ENCODE measurements at places on chromosomes 2 and 18.

DNA sequence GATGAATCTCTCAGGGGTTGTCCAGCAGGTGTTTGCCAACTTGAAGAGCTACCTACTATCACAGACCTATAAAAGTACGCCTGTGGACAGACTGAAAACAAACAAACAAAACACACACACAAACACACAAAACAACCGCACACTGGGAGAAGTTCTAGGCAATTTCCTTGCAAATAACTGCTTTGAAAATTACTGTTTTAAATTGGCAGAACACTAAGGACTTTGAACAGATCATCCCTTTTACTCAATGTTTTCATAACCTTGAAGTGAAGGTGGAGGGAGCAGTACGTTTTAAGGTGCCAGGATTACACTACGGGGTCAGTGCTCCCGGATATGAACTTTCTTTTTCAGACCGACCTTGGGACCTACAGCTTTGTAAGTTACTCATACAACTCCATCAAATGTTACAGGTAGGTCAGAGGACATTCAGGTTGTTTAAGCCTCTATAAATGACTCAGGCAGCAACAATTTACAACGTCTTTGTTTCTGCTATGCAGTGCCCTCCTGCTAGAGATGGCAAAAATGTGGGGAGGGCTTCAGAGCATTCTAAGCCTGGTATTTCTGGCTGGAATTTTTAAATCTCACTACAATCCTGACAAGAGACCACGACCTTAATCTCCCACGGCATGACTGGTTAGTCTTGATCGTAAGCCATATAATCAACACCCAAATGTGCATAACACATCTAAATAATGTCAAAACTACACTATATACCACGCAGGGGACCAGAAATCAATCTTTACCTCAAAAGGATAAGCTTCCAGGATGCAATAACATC, 1.4 kb upstream of the SLC20A1 start:
- DNase-seq, result no peak

GRCh38 chr2:112618383-112618782, 27.4 kb upstream of the SLC20A1 start:
- no peak for DNase-seq

DNA sequence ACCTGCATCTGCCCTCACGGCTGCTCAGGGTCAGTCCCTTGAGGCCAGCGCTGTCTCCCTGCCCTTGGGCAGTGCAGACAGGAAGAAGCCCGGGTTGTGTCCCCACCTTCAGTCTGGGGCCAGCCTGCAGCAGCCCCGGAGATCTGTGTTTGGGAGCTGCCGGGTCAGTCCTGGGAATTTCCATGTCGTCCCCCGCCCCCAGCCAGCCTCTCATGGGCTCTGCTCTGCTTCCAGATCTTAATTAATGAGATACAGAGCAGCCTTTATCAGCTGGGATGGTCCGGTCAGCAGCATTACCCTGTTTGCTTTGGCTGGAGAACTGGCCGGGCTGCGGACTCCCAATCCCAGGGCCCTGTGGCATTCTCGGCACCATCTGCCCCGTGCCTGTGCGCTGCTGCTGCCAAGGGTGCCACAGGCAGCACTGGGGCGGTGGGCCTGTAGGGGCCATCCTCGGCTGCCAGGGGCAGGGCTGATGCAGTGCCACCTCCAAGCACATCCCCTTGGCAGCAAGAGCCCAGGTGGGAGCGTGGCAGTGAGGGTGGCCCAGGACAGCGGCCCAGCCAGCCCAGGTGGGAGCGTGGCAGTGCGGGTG, 2.4 kb downstream of the BOK start:
- no peak for DNase-seq

GRCh38 chr2:168120730-168121129, 126.7 kb downstream of the STK39 start:
- no peak for DNase-seq

DNA sequence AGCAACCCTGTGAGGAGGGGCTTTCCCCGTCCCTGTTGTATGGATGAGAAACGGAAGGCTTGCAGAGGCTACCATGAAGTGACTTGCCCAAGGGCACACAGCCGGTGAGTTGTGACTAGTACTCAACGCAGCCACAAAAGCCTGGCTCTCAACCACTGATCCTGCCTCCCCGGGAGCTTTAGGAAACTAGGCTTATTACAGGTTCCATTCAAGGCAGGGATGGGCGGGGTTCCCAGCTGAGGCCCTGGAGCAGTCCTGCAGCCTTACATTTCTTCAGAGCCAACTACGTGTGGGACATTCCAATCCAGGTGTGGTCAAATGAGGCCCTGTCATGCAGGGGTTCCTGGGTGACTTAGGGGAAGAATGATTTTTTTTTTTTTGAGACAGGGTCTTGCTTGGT, 59.6 kb downstream of the MEX3C start:
- DNase-seq, result no peak

DNA sequence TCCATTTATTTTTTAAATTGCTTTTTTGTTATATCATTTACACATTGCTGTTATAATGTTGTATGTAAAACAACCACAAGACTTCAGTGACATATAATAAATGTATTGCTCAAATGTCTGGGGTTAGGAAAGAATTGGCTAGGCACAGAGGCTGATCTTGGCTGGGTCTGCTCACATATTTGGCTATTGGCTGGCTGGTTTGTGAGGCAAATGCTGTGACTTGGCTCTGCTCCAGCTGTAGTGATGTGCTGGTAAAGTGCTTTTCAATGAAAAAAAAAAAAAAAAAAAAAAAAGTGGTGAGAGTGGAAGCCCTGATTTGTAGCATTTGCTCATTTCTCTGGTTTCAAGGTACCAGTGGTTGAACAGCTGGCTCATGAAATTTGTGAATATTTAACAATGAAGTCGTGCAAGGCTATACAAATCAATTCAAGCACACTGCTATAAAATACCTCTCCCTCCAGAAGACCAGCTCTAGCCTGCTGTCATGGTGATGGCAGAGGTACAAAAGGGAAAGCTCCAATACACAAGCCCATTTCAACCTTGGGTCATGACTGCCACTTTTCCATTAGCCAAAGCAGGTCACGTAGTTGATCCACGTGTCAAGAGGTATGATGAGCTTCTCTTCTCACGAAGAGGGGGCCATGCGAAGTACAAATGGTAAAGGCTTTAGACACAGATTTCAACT, 43.7 kb upstream of the RIT2 start:
- peak; percentile 38 for DNase-seq

DNA sequence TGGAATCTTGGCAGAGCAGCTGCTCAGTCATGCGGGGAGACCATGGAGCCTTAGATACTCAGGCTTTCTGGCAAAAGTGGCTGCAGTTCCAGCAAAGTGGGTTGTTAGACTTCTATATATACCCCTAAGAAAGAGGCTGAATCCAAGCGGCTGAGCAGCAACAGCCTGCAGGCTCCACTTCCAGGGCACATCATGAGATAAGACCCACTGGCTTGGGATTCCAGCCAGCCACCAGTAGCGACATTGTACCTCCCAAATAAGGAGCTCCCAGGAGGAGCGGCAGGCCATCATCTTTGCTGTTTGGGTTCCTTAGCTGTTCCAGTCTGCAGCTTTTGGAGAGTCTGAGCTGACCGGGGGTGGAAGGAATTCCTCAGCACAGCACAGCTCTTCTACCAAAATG, 150.3 kb upstream of the ST6GAL2 start:
- DNase-seq, result no peak

DNA sequence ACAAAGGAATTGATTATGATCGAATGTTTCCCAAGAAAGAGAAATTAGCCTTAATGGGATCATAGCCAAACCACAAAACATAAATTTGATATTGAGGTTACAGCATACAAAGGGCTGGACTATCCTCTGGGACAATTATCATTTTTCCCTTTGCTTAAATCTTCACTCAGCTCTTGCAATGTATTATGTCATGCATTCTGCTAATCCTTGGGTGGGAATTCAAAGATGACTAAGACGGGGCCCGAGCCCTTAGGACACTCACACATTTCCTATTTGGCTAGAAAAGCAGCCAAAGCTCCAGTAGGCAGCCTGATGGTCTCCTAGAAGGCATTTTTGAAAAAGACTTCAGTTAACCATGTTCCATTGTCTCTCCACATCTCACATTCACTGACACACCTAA, 17.2 kb upstream of the NMI start:
- no peak for DNase-seq

DNA sequence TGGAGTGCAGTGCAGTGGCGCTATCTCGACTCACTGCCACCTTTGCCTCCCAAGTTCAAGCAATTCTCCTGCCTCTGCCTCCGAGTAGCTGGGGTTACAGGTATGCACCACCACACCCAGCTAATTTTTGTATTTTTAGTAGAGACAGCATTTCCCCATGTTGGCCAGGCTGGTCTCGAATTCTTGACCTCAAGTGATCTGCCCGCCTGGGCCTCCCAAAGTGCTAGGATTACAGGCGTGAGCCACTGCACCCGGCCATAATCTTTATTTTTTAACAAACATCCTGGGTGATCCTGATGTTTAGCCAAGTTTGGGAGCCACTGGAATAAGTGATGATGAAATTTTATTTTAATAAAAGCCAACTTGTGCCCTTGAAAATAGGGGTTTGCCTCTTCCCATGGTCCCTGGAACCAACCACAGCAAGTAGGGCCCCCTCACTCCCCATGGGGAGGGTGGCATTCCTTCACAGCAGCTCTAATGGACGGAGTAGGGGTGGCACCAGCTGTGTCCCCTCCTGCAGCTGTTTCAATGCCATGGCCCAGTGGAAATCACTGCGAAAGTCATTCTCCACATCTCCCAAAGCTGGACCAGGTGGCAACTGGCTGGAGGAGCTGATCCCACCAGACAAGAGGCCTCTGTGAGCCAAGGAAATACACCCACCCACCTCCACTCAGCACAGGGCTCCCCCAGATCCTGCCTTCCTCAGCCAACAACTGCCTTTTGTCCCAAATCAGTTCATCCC, 194.8 kb downstream of the ZFP36L2 start:
- DNase-seq, result no peak

DNA sequence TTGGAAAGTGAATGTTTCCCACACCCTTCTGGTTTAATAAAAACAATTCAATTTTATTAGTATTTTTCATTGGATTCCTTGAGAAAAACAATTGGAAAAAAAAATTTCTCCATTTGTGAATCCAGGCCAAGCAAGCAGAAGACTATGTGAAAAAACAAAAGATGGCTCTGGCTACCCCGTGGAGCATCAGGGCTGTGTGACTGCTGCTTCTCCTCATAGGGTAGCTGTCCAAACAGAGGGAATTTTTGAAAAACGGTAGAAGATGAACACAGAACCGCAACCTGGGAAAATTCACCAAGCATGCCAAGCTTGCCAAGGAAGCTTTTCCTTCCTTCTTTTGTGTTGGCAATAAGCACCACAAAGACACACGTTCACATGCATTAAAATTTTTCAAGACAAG, 71.3 kb upstream of the ACVR2A start:
- DNase-seq, result no peak

DNA sequence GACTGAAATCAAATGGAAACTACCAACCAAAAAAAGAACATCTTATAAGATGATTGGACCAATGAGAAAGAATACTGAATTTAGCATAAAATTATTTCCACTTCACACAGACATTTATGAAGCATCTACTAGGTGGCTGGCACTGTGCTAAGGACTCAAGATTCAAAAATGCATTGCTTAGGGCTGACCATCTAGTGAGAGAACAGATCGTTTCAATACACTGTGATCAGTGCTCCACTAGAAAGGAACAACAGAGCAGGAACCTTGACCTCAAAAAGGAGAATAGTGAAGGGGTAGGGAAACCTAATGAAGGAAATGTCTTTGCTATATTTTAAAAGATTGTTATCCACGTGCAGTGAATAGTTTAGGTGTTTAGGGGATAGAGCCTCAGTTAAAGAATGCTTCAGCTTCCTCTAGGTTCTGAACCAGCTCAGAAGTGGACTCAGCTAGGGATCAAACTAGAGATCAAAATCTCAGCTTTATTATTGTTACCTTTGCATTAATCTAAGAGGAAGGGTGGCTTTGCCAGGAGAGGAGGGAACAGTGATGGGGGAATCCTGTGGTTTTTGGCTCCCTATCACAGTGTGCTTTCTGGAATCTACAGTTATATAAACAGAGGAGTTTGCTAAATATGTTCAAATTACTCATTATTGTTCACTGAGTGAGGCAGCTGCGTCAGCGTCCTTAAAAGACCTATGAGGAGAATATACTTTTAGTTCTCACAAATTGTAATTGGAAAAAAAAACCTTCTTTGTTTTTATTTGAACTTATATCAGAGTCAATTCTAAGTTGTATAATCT, 16.2 kb upstream of the BBS5 start:
- DNase-seq, result no peak

GRCh38 chr2:167048829-167049228, 160.5 kb downstream of the XIRP2 start:
- no peak for DNase-seq

GRCh38 chr2:159445307-159445706, 158.8 kb upstream of the WDSUB1 start:
- no peak for DNase-seq

DNA sequence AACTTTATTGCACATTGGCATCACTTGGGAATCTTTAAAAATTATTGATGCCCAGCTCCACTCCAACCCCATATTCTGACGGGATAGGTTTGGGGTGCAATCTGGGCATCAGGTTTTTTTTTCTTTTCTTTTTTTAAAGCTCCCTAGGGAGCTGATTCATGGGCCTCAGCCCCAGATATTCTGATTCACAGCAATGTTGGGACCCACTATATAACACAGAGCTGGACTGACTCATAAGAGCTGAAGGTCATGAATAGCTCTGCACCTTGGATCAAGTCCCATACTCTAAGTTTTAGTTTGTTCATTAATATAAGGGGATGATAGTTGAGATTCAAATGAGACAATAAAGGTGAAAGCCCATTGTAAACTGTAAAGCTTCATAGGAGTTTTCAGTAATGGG, 191.1 kb upstream of the REV1 start:
- no peak for DNase-seq

Data from NCI-H146 (cell line).